Epithelial cell of prostate (primary cell): ENCODE measurements at places on chromosomes 6 and 20.
A peak's percentile ranks its signal among the peaks of the same experiment; 100 is the strongest.

DNA sequence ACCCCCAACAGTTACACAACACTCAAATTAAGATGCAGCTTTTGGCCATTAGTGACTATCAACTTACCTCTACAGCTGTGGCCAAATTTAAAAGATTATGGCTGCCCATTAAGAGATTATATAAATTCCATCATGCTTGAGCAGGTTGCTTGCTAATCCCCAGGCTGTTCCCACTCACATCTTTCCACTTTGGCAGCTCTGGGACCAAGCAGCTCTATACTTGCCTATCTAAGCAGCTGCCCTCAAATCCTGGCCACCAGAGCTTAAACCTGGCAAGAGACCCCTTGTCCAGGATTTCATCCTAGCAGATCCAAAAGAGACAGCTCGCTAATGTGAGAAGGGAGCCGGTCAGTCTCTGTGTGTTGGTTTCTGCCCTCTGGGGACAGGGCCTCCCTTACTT, 127.9 kb downstream of the SLC23A2 start:
- DNase-seq = no peak

- peak; percentile 3 for DNase-seq
Observed at GRCh38 chr6:83352424-83353061, 78.3 kb downstream of the ME1 start.

- no peak for DNase-seq
Observed at GRCh38 chr6:56953597-56954402, 1.1 kb upstream of the BEND6 start.

DNA sequence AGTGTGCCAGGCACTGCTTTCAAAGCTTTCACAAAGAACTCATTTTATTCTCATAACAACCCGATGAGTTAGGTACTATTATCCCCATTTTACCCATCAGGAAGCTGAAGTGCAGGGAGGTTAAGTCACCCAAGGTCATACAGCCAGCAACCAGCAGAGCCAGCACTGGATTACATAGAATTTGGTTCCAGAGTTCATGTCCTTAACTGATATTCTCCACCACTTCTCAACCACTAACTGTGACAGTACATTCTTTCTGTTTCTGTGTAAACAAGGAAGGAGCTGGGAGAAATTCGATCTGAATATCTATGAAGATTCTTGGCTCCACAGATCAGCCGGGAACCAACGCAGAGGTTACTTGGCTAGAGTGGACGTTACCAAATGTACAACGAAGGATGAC, 98.0 kb downstream of the KIF16B start:
- no peak for DNase-seq
